ENCODE measurements at places on chromosomes 7 and 10. TPM values are rescaled to one million over a fixed set of nuclear protein-coding genes. Genes with fewer than 3 reads are reported as not detected.

- no peak for DNase-seq
Observed at GRCh38 chr10:65040796-65041195, 1519.6 kb downstream of the REEP3 start.

DNA sequence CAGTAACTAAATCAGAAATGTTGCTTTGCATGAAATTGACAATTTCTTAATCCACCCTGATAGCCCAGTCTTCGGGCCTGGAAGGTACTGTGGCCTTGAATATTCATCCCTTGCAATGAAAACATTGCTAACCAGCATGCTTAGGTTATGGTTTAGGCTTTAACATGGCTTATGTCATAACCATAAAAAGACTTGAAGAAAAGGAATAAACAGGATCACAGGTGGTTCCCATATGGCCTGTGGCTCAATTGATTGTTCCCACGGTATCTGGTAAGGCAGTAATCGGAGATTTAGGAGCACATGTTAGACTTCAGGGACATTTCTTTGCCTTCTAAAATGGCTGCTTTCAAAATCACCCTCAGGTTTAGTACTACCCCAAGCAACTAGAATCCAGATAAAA is 139.5 kb downstream of the ST7 start:
- DNase-seq: no peak

DNA sequence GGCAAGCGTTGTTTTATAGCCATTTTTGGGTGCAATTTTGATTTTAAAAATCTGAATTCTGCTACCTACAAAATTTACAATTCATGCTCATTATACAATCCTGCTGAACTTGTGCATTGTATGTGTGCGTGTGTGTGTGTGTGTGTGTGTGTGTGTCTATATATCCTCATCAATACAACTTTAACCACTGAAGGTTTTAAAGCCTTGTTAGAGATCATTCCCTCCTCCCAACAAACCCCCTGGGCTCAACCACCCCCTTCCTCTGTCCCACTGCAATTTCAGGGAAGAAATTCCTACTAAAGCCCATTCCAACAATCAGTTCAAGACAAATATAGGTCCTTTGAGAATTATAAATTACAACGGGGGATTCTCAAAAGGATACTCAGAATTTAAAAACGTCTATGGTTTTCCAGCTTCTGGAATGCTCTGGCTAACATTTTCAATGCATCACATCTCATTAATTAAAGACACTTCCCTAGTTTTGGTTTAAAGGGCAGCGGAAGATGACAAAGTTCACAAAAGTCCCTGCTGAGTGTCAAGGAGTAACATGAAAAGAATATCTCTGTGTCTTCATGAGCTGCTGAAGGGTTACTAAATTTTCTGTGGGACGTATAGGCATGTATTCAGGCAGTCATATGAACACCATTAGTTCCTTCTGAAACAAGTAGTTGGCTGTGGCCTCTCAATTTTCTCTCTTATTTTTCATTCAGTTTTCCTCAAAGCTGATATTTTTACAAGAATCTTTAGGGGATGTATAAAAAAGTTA is 889 bp upstream of the SEMA3A start:
- no peak for DNase-seq

DNA sequence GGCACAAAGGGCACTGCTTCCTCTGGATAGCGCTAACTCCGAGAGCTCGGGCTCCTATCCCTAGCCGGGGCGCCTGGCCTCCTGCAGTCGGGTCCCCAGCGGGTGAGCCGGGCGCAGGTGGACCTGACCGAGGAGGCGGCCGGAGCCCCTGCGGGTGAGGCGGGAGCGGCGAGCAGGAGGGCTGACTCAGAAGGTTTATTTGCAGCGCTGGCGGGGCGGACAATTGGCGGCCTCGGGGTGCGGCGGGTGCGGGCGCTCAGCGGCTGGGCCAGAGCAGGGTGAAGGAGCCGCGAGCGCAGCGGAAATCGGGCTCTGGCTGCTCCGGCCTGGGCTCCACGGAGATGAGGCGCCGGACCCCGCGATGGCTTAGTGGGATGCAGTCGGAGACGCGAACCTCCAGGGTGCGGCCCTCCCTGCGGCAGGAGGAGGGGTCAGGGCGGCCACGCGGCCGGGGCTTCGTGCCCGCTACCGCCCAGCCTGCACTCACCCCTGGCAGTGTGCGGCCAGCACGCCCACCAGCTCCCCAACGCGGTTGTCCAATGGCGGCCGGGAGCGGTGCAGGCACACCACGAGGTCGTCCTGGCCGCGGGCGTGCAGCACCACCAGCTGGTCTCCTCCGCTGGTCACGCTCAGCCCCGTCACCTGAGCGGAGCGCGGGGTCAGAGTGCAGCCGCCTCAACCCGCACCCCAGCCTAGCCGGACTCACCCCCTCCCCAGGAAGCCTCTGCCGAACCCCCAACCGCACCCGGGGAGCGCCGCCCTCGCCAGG is 16.1 kb downstream of the MYO1G start:
- DNase-seq: peak; percentile 73

DNA sequence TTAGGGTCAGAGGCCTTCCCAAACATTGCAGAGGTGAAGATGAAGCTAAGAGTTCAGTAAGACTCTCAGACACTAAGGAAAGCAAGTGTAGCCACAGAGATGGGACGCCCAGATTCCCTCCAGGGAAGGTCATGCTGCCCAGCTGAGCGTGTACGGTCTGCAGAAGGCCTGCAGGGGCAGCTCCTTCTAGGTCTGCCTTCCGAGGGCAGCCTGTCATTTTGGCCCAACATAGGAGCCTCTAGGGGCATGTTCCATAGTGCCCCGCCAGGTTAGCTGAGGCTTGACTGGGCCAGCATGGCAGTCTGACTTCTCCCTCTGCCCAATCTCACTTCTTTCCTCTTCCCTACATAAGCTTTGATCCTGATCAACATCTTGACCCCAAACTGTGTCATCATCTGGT is 130.7 kb downstream of the PIP4K2A start:
- DNase-seq: no peak

LEP gene
- total RNA-seq: not detected

All from Daoy (cell line).